Stimulated activated CD4-positive, alpha-beta T cell treated with anti-CD3 and anti-CD28 coated beads, Interleukin-1b, Interleukin-23, amount 100 ng/mL, for 4 hours (primary cell): ENCODE measurements at places on chromosomes 12 and 14.

DNA sequence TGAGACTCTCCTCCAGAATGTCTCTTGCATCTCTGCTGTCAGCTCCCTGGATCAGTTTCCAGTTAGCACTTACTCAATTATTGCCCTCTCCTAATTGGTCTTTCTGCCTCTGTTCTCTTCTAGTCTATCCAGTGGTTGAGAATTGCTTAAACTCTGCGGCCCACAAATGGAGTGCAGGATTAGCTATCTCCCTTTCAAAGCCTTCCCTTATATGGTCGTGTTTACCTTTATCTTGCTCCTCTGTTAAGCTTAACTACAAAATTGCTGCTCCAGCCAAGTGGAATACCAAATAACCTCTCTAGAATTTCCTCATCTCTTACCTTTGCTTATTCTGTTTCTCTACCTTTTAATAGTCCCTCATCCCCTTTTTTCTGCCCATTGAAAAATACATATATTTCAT, 132.7 kb downstream of the NRXN3 start:
- no peak for DNase-seq

DNA sequence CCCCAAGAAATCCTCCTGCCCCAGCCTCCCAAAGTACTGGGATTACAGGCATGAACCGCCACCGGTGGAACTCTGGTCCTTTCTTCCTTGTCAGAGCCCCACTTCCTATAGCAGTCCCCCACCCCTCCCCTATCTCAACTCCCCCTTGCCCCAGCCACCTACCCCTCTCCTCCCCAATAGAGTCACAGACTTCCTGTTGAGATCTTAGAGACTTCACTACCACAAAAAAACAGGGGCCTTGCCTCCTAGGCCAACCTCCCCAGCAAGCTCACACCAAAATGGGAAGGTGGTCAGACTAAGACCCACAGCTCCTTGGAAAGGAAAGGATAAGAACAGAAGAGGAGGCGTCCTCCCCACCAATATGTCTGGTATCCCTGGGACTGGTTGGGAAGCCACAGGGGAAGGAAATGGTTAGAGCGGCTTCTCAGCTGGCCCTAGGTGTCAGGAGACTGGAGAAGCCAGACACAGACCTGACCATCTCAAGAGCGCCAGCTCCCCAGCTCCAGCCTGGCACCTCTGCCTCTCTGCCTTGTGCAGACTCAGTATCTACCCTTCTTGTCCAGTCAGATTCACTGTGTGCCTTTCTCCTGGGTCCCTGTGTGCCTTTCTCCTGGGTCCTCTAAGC, 8.5 kb downstream of the ITGB7 start:
- DNase-seq = no peak

GRCh38 chr14:80792771-80793170, 148.8 kb downstream of the CEP128 start:
- DNase-seq = no peak

GRCh38 chr14:100899884-100900771, 3.4 kb downstream of the RTL1 start:
- DNase-seq = no peak

GRCh38 chr12:52871291-52872039, 22.7 kb upstream of the KRT78 start:
- DNase-seq = no peak

GRCh38 chr14:56340932-56341331, 222.7 kb downstream of the PELI2 start:
- DNase-seq = no peak

- no peak for DNase-seq
Measured at GRCh38 chr14:71021347-71022011, 114.2 kb downstream of the PCNX1 start.

GRCh38 chr12:106037524-106038298, 101.0 kb downstream of the NUAK1 start:
- no peak for DNase-seq

GRCh38 chr14:73955674-73956073, 5.6 kb downstream of the COQ6 start:
- DNase-seq = no peak

- DNase-seq = no peak
Measured at GRCh38 chr12:71475280-71475679, 35.7 kb downstream of the LGR5 start.

DNA sequence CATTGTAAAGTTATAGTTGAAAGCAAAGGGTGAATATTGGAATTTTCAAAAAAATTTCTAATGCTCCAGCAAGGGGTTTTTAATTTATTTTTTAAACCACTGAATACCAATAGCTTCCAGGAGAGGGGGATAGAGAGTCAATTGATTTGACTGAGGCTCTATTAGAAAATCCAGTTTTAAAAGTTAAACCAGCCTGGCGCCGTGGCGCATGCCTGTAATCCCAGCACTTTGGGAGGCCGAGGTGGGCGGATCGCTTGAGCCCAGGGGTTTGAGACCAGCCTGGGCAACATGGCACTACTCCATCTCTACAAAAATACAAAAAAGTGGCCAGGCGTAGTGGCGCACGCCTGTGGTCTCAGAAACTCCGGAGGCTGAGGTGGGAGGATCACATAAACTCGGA, 150.1 kb downstream of the SLC38A4 start:
- no peak for DNase-seq

DNA sequence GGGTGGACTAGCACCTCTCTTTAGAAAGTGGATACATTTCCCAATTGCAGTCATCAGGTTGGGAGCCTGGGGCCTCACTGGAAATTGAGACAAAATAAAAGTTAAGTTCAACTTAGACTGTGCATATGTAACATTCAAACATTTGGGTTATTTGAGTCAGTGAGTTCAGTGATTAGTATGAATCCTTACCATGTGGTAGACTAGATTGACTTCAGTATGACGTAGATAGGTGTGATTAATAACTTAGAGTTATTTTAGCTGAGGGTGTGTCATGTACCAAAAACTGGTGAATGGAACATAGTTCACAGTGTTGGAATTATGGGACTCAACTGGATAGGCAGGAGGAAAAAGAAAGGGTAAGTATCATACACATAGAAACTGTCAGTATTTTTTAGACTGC, 8.0 kb upstream of the SSTR1 start:
- DNase-seq = no peak

GRCh38 chr12:24463375-24463774, 485.5 kb downstream of the BCAT1 start:
- no peak for DNase-seq

DNA sequence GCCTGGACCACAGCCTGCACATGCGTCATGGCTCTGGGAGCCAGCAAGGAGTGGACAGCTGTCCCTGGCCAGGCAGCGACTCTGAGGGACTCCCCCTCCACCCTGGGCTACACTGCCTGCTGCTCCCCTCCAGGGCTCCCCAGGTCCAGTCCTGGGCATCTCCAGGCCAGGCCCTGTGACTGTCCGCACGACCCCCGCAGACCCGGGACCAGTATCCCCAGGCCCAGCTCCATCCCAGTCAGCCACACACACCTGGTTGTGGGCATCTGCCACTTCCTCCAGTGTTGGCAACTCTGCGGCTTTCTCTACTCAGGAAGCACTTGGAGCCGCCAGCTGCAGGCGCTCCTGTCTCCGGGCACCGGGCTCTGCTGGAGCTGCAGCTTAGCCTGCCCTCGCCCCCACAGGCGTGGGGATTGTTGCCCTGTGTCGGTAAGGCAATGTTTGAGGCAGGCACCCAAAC, 2.4 kb downstream of the ULK1 start:
- no peak for DNase-seq

DNA sequence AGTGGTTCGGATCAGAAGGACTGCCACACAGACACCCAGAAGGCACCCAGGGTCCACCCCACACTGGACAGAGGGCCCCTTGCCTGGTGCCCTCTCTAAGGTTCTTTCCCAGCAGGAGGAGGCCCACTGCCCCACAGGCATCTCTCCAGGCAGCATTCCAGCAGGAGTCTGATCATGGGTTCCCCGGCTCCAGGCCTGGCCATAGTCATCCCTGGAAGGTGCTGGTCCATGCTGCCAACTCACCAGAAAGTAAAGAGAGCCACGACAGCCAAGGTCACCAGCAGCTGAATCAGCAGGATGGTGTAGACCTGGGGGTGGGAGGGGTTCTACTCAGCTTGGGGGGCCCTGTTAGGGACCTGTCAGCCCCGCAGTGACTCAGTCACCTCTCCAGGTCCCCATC, 6.4 kb downstream of the FAIM2 start:
- DNase-seq = no peak

- DNase-seq = no peak
Measured at GRCh38 chr12:96375841-96376604, 24.2 kb downstream of the CDK17 start.

DNA sequence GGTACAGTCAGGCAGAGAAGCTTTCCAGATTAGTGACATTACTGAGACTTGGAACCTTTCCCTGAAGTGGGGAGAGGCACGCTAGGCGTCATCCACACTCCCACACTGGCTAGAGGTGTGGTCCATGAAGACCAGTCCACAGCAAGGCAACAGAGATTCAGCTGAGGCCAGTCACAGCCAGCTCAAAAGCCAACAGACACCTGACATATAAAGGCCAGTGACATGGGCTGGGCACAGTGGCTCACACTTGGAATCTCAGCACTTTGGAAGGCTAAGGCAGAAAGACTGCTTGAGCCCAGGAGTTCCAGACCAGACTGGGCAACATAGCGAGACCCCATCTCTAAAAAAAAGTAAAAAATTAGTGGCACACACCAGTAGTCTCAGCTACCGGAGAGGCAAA, 10.9 kb downstream of the HRK start:
- no peak for DNase-seq

GRCh38 chr12:117352883-117353282, 8.5 kb downstream of the NOS1 start:
- no peak for DNase-seq

DNA sequence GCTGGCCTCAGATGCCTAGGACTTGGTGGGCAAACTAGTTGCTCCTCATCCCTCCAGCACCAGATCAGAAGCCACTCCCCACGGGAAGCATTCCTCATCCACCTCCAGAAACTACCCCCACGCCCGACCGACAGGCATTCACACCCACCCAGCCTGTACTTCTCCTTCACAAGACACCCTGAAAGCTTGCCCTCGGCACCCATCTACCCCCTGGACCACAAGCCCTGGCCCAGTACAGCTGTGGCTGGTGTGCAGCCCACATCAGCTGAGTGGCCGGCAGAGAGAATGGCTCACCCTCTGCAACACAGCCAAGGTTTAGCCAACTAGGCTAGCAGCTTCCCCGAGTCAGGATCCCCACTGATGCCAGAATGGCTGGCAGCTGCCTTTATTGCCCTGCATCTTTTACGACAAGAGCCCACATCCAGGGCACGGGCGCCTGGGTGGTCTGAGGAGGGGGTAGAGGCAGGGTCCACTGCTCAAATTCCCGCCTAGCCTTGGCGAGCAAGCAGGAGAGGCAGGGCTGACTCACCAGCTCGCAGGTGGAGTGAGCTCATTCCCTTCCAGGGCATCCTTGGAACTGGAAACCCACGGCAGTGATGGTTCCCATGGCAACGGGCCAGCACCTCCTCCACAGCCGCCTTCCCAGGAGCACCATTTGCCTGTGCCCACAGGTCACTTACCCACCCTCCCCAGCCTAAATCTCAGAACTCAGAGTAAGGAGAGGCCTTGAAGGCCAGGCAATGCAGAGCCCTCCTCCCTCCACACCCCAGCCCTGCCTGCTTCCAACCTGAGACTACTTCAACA, 17.1 kb downstream of the ACTN1 start:
- DNase-seq = no peak

DNA sequence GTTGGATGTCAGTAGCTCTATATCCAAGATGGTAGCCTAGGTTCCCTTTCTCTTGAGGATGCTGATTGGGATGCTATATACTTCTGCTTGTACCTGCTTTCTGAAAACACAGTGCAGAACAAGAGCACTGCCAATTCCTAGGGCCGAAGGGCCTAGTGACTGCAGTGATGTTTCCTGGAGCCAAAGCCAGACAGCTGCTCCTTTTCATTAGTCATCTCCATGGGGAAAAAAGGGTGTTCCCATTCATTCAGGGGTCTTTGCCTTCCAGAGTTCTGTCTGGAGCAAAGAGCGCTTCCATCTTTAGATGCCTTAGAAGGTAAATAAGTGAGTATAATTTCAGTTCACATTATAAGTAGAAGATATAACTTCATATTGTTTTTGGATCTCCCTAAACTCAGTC, 85.5 kb downstream of the PTPRB start:
- no peak for DNase-seq

DNA sequence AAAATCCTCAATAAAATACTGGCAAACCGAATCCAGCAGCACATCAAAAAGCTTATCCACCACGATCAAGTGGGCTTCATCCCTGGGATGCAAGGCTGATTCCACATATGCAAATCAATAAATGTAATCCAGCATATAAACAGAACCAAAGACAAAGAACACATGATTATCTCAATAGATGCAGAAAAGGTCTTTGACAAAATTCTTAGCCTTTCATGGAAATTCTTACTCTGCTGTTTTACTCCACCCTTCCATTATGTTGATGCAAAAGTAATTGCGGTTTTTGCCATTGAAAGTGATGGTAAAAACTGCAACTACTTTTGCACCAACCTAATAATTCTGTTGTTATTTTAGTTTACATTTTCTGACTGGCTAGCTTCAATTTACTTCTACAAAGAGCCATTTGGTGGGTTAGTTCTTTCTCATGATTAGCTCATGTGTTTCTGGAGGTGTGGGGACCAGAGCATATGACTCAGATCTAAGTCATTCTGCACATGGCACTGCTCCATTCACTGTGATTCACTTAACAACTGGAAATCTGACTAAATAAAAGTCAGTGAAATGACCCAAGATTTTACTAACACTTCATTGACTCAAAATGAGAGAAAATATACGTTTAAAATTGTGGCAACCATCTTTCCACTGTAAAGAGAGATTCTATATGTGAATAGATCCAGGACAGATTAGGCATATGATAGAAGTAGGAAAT, 99.9 kb downstream of the TMTC3 start:
- no peak for DNase-seq

DNA sequence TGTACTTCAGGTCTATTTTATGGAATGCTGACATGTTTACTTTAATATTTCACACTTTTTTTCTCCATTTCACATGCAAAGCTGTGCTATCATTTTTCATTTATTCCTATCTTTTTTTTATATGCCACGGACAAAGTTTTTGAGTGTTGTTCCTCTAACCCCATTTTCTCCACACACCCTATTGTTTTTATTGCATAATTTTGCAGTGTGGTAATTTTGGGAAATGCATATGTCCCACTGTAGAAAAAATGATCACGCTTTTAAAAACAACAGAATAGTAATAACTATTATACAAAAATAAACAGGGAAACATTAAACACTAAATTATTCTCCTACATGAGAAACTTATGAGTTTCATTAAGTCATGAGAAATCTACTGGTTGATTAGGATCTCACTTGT, 14.2 kb downstream of the ZFC3H1 start:
- DNase-seq = no peak

GRCh38 chr12:57126561-57126960, 1.7 kb upstream of the LRP1 start:
- DNase-seq = no peak

- no peak for DNase-seq
Measured at GRCh38 chr12:105485921-105486320, 155.4 kb downstream of the C12orf75 start.

- no peak for DNase-seq
Measured at GRCh38 chr14:92143962-92144361, 22.2 kb downstream of the CPSF2 start.

- no peak for DNase-seq
Measured at GRCh38 chr14:71423481-71423880, 508.7 kb upstream of the RGS6 start.

- no peak for DNase-seq
Measured at GRCh38 chr12:132806857-132807256, 21.8 kb downstream of the GOLGA3 start.
